Pancreas (tissue), 10 donors: ENCODE measurements at places on chromosomes 4 and X.

DNA sequence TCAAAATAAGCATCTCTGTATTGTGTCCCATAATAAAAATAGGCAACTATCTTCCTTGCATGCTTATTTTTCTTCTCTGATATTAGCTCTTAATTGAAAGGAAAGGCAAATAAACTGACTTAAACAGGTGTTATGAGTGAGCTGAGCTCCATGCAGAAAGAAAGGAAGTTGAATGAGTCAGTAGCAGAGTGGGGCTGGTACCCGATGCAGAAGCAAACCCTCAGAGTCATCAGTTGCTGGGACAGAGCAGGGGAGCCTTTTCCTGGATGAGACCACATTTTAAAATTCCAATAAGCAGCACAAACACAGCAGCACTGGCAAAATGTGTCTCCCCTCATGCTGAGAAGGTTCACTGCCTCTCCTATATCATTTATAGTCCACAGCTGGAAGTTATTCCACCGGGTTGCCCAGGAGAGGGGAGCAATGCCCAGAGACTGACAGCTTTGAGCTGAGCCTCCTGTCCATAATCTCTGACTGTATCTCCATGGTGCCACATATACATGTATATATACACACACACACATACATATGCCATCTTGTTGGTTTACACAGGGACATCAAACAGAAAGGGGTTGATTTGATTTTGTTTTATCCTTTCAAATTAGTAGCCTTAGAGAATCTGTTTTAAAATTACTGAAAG, 274.3 kb upstream of the PPARGC1A start:
- DNase-seq, result no peak

- no peak for DNase-seq
Measured at GRCh38 chr4:81314897-81315470, 100.0 kb upstream of the PRKG2 start.

GRCh38 chrX:113833096-113834055, 750.5 kb upstream of the HTR2C start:
- DNase-seq, result no peak

GRCh38 chrX:72498782-72499181, 73.9 kb downstream of the HDAC8 start:
- no peak for DNase-seq

GRCh38 chr4:121642876-121643585, 53.7 kb downstream of the ANXA5 start:
- no peak for DNase-seq

- DNase-seq, result peak; percentile 43
Measured at GRCh38 chrX:129984111-129984958, 1.9 kb downstream of the BCORL1 start.

DNA sequence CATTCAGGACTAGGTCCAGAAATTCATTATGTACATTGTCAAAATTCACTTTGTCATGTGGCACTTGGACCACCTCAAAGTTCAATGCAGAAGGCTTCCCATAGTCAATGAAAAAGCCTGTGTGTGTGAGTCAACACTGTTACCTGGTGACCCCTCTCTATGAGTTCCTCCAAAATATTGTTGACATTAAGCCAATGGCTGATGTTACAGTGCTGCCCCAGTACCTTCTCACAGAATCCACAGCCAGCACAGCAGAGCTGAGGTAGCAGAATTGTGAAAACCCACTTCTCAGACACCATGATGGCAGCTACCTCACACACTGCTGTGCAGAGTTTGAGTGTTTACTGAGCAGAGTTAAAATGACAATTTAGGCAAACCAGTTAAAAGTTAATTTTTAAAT, 22.4 kb upstream of the UGT2B4 start:
- no peak for DNase-seq

DNA sequence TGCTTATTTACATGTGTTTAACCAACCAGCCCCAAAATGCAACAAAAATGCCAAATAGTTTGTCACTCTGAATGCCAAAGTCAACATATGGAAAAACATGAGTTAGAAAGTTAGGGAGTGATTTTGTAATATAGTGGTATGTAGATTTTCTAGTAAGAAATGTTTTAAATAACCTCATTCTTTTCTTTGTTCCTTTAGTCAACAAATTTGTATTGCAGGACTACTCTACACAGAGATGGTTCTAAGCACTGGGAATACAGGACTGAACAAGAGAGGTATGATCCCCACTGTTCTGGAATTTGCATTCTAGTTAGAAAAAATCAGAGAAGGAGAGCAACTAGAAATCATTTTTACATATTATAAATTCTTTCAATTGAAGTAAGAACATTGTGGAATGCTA, 218.8 kb upstream of the ANXA10 start:
- DNase-seq, result no peak

- no peak for DNase-seq
Measured at GRCh38 chrX:13741695-13742094, 7.1 kb downstream of the OFD1 start.

- peak; percentile 25 for DNase-seq
Measured at GRCh38 chr4:30718021-30718542, 2.1 kb upstream of the PCDH7 start.

GRCh38 chrX:2705046-2705832, 14.1 kb downstream of the CD99 start:
- no peak for DNase-seq

GRCh38 chr4:114249561-114249960, 270.1 kb upstream of the ARSJ start:
- no peak for DNase-seq
